ENCODE measurements at places on chromosomes 3 and 15.

DNA sequence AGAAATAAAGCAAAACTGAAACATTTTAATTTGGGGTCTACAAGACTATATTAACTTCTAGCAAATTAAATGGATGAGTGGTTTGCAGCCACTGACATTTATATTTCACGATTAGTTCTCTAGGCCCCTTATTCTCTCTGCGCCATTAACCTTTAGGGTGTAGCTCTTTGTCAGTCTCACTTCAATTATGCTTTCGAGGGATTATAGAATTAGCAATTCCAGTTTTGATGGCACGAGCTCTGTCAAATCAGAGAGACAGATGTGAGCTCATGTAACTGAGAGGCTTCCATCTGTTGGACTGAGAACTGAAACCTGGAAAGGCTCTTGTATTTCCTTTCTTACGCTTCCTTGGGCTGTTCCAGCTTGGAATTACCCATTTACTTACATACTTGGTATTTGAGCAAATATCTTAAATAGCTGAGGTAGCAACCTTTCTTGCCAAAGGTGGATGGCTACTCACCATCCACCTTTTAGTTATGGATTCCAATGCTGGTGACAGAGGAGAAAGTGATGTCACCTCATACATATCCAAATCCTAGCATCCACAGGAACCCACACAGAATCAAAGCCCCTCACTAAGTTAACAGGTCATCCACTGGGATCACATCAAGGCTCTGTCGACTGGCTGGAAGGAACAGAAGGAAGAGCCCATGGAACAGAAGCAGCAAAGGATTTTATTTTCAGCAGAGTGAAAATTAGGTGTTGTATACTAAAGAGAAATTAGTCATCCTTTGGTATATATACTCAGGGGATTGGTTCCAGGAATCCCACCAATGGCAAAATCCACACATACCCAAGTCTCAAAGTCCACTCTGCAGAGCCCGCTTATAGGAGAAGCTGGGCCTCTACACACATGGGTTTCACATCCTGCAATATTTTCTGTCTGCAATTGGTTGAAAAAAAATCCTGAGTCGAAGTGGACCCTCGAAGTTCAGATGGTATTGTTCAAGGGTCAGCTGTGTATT is 20.8 kb downstream of the VGLL4 start:
- DNase-seq, result no peak

DNA sequence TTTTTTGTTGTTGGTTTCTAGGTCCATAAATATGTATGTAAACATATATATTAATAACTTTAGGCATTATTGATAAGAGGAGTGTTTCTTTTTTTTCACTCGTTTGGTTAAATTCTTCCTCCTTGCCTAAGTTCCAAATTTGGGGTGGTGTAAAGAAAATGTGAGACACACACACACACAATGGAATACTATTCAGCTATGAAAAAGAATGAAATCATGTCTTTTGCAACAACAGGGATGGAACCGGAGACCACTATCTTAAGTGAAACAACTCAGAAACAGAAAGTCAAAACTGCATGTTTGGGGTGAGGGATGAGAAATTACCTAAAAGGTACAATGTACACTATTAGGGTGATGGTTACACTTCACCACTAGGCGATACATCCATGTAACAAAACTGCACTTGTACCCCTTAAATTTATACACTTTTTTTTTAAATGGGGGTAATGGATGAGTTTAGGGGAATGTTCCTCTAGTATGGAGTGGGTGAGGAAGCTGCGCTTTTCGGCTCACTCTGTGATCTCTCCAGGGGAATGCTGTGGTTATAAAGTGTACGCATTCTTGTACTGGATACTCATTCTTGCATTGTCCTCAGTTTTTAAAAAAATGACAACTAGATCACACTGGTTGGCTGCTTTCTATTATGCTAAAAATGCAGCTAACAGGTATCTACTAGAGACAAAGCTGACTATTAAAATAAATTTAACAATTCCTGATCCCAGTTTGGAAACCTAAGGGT is 50.8 kb upstream of the PPARG start:
- no peak for DNase-seq

DNA sequence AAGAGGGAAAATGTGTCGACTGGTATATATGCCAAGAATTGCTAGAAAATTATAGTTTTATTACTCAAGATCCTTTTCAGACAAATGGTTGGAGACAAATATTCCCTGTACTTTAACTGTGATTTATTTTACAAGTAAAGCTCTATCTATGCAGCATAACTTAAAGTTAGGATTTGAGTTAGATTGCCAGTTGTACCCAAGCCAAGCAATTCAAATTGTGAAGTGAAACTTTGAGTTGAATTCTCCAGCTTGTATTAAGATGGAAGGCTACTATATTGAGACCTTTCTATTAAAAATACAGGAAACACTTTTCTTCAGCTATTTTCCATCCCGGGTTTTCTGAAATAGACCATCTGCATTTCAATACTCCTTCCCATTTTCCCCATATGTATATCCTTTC is 333.1 kb upstream of the RBMS3 start:
- no peak for DNase-seq

DNA sequence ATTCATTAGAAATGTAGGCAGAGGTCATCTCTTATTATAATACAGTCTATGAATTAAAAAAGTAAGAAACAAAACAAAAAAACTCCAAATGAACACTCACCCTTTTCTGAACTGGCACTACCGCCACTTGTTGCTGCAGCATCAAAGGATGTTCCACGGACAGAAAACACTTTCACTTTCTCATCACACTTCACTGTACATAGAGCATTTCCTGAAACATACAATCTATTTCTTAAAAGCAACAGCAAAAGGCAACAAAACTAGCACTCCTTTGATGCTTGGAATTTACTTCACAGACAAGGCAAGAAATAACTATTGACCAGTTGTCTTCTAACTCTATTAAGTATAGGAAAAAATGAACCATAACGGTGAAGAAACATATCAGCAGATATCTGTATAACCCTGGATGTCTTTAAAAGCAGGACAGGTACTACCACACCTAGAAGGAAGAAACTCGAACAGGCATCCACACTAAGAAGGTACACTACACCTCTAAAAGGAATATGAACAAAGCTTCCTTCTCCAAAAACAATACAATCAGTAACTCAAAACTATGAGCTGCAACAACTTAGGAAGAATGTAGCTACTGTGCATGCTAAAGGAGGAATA is 24.9 kb downstream of the ETFA start:
- no peak for DNase-seq

- DNase-seq, result no peak
Measured at GRCh38 chr3:51718547-51719409, 11.9 kb downstream of the GRM2 start.

DNA sequence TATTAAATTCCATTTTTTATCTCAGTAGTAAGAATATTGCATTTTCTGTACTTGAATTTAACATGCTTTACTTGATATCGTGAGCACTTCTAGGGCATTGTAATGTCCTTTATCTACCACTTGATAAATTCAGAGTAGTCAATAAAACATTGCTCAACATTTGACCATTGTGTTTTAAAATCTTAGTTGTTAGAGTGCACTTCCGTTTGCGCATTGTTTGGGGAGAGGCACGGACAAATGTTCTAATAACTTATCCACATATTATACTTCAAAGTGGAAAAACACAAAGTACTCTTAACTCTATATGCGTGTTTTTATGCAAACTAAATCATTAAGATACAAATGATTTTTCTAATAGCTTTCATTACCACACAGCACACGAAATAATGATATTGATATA is 419 bp downstream of the FAM227B start:
- no peak for DNase-seq

GRCh38 chr3:81416812-81417211 is 344.6 kb downstream of the GBE1 start:
- DNase-seq, result no peak

- DNase-seq, result no peak
Measured at GRCh38 chr3:126930936-126931600, 51.8 kb upstream of the PLXNA1 start.

GRCh38 chr15:71115567-71116351 is 488 bp downstream of the THSD4 start:
- DNase-seq, result no peak

DNA sequence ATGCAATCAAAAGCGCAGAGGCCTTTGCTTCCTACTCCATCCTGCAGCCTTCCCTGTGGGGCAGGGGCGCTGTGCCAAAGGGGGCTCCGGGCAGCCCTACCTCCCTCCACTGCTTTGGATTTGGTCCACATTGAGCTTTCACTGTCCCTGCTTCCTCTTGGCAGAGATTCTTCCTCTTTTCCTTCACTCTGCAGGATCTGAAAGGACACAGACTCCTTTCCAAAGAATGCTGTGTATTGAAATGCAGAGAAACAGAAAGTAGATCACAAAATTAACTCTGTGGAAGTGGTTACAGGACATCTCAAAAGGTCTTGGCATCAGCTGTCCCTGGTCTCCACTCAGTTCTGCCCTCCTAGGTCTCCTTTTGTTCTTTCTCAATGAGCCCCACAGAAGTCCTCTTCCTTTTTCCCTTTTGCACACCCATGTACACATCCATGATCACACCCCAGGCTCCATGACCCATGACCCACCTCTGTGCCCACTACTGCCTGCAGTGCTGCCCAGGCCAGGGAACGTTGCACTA is 64.1 kb downstream of the CCR1 start:
- DNase-seq, result no peak

DNA sequence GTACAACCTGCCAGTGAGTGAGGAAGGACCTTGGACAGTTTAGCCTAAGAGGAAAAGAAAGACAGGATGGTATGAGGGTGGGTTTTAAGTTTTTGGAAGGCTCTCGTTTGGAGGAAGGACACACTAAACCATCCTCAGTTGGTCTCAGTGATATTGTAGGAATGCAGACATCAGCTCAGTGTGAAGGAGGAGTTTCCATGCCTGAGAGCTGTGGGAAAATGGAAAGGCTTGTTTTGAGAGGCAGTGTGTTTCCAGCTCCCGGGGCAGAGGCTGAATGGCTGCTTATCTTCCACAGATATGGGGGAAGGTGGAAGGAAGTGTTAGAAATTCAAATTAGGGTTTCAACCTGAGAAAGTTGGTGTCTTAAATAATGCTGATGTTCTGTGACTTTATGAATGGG is 89.6 kb upstream of the MYZAP start:
- DNase-seq, result no peak

- DNase-seq, result no peak
Measured at GRCh38 chr15:81362790-81363189, 11.2 kb downstream of the TMC3 start.

GRCh38 chr3:194440756-194441155 is 41.7 kb upstream of the GP5 start:
- no peak for DNase-seq

DNA sequence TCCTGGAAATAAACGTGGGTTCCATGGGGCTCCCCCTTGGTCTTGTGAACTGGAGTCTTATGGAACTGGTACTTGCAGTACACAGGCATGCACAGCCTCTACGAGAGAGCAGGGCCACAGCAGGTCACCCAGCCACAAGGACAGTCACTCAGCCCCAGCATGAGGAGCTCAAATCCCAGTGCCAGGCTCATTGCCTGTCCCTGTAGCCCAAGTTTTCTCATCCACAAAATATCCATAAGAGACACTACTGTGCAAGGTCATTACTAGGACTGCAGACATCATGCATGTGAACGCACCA is 48.0 kb downstream of the CFAP92 start:
- no peak for DNase-seq

DNA sequence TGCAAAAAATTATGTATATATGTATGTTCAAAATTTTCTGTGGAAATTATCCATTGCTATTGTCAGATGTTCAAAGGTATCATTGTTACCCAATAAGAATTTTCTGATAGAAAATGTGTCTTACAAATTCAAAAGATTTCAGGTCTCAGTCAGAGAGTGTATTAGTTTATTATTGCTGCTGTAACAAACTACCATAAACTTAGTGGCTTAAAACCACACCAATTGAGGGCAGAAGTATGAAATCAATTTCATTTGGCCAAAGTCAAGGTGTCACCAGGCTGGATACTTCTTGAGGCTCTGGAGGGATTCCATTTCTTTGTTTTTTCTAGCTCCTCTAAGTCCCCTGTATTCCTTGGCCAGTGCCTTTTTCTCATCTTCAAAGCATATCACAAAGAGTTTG is 914.4 kb upstream of the ROBO1 start:
- DNase-seq, result no peak

DNA sequence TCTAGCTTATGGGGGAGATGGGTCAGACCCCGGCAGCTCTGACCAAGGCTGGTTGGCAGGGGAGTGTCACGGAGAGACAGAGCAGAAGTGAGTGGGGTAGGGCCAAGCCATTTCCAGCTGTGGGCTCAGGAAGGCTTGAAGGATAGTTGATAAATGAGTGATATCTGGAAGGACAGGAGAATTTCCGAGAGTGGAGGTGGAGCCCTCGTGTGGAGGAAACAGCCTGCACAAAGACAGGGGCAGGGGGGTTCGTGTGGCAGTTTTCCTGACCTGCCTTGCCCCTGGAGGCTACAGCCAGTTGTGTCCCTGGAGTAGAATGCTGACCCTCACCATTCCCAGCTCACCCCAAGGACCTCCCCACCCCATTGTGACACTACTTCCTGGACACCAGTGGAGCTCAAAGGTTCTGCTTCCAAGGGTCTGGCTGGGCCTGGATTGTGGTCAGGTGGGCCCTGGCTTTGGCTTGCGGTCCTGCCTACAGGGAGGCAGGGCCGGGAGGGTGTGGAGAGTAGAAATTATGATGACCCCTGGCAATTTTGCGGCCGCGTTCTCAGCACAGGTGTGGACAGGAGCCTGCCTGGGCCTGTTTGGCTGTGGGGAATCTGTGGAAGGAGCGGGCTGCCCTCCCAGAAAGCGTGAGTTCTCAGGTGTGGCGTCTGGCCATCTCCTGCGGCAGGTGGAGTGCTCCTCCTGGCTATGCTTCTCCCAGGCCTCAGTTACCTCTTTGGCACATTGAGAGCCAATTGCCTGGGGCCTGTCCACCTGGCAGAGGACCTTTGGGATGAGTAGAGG is at the start of gene SLC22A14:
Gene SLC22A14 (plus strand): TSS at position 400 of the 792 bp plus-strand sequence. CDS start 23,733 bp downstream, outside the sequence.
- no peak for DNase-seq

DNA sequence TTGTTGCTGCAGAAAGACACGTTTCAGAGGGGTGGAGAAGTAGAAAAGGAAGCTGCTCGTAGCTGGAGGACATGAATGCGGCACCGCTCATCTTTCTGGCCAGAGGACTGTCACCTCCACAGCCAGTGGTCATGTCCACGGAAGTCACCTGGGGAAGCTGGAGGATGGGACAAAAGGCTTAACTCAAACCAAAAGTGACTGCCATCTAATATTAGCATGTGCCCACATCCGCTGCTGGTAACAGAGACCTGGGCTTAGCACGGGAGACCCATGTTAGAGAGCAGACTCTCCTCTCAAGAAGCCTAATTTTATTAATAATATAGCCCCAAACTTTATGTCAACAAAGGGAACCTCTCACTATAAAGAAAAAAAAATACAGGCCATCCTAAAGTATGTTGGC is 5.9 kb downstream of the MEX3B start:
- DNase-seq, result no peak

GRCh38 chr3:170128259-170128976 is 53.1 kb downstream of the PHC3 start:
- no peak for DNase-seq

All from DMS153 (cell line).